ENCODE measurements at places on chromosomes 5 and 9.

- no peak for DNase-seq
Measured at GRCh38 chr5:165834891-165835290, 2329.5 kb downstream of the MAT2B start.

DNA sequence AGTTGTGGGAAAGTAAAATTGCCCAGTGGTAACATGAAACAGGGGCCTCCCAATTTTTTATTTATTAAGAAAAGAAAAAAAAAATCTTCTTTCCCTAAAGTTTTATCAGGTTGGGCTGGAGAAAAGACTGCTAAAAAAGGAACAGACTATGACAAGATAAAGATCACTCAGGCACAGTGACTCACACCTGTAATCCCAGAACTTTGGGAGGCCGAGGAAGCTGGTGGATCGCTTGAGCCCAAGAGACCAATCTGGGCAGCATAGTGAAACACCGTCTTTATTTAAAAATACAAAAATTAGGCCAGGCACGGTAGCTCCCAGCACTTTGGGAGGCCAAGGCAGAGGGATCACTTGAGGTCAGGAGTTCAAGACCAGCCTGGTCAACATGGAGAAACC, 312.5 kb downstream of the CETN3 start:
- DNase-seq = no peak

DNA sequence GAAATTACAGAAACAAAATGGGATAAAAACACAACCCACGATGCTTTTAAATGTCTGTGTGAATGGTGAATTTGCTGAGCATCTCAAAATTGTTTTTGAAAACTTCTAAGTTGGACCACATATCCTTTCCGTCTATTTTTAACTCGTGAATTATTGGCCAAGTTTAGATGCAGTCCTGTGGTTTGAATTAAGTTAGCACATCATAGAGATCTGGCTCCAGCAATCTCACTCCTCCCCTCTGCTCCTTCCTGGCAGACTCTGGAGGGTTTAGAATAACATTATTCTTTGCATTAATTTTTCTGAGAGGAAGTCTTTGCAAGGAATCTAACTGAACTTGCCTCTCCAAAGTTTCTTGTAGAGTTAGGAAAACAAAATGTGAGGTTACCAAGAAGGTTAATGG, 14.5 kb upstream of the ANKRD55 start:
- no peak for DNase-seq

DNA sequence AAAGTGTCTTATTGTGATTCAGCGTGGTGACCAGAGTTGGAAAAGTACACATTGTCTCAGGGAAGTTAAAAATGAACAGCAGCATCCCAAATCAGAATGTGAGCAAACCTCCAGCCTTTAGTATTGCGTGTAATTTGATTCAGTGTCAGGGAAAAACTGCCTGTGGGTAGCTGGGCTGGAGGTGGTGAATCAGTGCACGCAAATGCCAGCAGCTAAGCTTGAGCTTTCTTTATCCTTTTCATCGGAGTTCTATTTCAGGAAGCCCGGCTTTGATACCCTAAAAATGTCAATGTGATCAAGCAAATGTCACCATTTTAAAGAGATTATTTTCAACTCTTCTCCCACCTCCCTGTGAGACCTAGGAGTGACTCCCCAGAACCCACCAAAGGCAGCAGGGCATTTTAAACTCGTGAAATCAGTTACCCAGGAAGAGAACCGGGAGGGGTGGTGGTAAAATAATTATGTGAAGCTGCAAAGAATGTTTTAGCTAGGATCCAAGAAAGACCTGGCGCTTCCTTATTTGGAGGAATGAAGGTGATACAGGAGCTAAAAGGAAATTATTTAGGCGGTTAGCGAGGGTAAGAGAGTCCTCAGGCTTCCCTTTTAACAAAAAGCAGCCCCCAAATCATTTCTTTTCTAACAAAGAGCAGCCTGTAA, 25.7 kb upstream of the C5orf47 start:
- no peak for DNase-seq

GRCh38 chr5:59597690-59598546, 295.6 kb downstream of the PDE4D start:
- no peak for DNase-seq

GRCh38 chr5:123527190-123527589, 15.2 kb downstream of the CSNK1G3 start:
- no peak for DNase-seq

DNA sequence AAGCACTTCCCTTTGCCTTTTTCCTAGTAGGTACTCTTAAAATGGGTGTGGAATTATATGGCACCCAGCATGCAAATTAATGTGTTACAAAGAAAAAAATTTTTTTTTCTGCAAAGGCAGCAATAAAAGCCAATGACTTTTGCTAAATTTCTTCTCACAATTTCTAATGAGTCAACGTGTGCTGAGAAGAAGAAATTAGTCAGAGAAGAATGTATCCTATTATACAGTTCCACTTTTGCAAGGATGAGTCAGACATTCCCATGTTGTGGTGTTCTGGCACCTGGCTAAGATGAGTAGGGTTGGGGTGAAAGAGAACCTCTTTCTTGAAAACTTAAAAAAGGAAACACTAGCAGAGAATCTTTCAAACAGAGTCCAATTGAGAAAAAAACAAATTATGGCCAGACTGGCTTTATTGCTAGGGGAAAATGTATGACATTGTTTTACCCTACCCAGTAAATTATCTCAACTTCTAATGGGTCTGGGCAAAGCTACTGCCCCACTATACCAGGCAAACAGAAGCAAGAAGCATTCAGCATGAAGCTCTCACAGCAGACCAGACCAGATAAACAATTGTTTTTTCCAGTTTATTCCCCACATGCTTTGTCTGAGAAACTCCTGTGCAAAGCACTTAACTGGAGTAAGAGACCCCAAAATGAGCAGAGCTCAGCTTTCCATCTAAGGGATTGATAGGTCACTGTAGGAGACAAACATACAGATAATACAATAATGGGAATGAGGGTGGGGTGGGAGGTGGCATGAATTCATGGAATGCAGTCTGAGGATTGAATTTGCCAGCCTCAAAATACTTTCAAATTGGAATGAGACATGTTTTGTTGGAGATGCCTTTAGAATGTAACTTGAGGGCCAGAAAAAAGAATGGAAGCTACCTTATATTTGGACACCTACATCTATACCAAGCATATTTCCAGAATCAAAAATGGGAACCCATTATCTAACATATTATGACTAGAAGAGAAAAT, 220.8 kb upstream of the RFX3 start:
- no peak for DNase-seq

GRCh38 chr5:17190242-17190778, 27.1 kb upstream of the BASP1 start:
- DNase-seq = no peak
